8988T (cell line): ENCODE measurements at places on chromosomes 2 and 18.

DNA sequence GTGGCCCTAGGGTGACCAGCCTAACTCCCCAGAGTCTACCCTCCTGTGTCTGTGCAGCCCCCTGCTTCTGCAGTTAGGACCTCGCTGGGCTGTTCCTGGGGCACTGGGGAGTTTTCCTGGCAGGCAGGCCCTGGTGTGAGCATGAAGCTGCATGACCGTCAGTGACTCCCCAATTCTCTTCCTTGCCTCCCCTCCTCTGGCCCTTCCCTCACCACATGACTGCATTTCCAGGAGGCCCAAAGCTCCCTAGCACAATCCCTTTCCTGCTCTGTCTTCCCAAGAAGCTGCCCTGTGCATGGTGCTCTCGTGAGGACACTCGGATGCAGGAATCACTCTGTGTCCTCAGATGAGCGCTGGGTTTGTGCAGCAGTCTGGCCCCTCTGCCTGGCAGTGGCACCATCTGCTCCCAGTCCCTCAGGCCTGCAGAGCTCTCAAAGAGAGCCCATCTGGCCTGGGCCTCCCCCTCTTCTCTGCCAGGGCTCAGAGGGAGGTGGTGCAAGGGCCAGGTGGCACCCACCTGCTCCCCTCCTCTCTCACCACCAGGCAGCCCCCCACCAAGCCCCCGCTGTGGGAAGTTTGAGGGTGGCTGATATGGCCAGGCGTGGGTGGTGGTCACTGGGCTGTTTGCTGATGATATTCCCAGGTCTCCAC, 125.6 kb upstream of the HS6ST1 start:
- DNase-seq, result no peak

- peak; percentile 27 for DNase-seq
These were observed 30.9 kb downstream of the MREG start for GRCh38 chr2:215982465-215982875.

DNA sequence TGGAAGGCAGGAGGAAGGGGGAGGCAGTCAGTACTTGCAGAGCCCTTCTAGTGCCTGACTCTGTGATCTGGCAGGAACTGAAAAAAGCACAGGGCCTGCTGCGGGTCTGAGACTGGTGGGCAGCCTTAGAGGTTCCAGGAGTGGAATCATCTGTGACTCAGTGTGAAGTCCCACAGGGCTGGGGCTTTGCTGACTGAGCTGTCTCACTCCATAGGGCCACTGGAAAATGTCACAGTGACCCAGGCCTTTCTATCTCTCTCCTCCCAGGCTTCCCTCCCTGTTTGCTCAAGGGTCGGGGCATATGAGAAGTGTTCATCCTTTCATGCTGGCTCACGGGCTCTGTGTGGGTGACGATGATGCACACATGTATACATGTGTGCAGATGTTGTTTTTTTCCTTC, 47.1 kb upstream of the ZFP36L2 start:
- no peak for DNase-seq

GRCh38 chr2:44612276-44612675, 250.5 kb downstream of the CAMKMT start:
- no peak for DNase-seq

- DNase-seq, result no peak
These were observed 86.6 kb downstream of the RND3 start for GRCh38 chr2:150400849-150401248.

- DNase-seq, result no peak
These were observed 17.1 kb upstream of the MC2R start for GRCh38 chr18:13932285-13933025.

GRCh38 chr18:56975276-56975675, 171.6 kb upstream of the BOD1L2 start:
- no peak for DNase-seq

DNA sequence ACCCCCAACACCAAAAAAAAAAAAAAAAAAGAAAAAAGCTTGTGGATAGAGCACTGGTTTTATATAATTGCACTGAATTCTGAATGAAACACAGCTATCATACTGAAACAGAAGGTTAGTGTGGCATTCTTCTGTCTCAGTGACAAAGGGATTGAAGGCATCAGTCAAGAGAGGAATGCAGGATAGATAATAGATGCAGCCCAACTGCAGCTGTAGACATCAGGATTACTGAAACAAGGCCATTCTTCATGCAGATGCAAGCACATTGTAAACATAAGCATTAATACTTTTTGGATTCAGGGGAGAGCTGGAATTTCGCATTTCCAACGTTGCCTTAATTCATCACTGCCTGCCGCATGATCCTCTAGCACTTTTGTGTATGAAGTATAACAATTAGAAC, 897.4 kb upstream of the KLHL29 start:
- no peak for DNase-seq

DNA sequence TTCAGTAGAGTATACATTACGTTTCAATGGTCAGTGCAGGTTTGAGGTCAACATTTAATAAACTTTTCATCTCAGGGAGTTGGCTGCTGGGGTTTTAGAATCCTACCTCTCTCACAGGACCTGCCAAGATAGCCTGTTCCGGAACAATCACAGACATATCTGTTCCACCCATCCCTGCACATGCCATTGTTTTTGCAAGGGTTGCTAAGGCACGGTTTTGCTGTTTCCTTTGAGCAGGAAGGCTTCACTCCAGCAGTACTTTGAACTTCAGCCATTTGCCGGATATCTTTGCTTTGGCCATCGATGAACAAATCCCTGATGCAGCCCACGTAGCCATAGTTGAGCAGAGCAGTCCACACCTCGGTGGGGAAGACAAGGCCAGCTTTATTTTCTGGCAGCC, 493.8 kb downstream of the NRXN1 start:
- no peak for DNase-seq

GRCh38 chr18:61107113-61107512, 226.1 kb upstream of the CDH20 start:
- no peak for DNase-seq

DNA sequence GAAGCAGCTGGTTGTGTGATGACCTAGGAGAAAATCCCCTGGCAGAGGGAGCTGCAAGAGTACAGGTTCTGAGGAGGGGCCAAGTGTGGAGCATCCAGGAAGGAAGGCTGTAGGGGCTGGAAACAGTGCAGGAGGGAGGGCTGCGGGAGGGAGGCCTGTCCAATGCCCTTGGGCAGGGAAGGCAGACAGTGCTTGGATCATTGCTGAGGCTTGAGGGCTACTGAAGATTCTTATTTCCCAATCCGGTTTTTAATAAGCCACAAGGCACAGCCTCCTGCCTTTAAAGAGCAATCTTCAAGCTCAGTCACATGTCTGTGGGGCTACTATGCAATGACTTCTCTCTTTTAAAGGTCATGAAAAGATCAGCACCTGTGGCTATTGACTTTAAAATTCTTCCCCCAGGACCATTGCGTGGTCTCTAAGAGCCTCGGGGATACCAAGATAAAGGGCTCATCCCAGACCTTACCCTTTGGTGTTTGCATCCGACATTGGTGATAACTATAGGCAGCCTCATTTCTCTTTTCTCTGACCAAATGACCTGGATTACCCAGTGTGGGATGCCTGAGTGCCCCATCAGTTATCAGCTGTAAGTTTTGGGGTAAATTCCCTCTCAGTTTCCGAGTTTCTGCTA, 149.6 kb downstream of the DOCK10 start:
- no peak for DNase-seq

- no peak for DNase-seq
These were observed 546.0 kb downstream of the ZNF804A start for GRCh38 chr2:185144159-185144919.

DNA sequence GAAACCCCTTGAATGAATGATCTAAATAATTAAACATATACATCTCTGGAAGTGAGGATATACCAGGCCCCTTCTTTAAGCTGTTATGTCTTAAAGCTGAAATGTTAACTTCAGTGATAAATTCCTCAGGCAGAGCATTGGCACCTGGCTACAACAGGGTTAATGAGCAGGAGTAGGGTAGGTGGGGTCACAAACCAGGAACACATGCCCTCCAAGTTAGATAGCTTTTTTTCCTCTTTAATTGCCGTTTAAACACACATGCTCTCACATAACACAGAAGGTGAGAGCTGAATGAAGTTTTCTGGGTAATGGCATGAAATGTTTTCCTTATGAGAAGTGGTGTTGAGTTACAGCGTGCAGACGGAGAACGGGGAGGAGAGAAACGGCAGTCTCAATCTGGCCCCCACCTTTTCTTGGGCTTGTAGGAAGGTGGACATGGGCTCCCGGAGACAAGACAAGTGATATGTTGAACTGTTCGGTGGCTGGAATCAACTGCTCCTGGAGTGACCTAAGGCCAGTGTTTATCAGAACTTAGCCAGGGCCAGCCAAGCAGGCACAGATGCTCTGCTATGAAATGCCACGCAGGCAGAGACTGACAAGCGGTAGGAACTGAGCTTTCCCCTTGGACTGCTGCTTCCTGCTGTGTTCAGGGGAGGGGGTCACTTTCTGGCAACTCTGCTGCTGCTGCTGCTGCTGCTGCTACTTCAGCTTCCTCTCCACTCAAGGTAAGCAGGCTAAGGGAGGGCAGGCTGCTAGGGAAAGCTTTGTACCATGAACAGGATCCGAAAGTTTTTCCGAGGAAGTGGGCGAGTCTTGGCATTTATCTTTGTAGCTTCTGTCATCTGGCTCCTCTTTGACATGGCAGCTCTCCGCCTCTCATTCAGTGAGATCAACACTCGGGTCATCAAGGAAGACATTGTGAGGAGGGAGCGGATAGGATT, at the start of gene GALNT5:
GALNT5 (plus strand) TSS at position 394 of the 941 bp plus-strand sequence; CDS start at position 772, 378 bp downstream.
- no peak for DNase-seq

- no peak for DNase-seq
These were observed 166.8 kb downstream of the TPGS2 start for GRCh38 chr18:36661999-36662398.

DNA sequence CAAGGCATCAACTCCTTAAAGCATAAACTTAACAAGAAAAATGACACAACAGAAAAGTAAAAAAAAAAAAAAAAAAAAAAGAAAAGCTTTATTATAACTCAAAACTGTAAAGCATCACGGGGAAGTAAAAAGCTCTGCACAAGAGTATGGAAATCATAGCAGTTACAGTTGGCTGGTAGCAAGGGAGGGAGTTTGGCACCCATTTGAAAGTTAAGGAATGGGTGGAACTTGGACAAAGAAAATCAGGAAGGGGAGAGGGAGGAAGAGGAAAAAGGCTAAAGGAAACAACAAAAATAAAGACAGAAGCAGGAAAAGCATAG, 8.6 kb downstream of the KLF7 start:
- no peak for DNase-seq

GRCh38 chr2:86439879-86440630, 1.1 kb upstream of the KDM3A start:
- no peak for DNase-seq
